ENCODE measurements at places on chromosomes 7 and 10. TPM values are rescaled to one million over a fixed set of nuclear protein-coding genes. Genes with fewer than 3 reads are reported as not detected.

ICA1 gene
- 0.66 TPM for total RNA-seq

GBX1 gene
- total RNA-seq, result 0.09 TPM

PHKG1 gene
- 0.49 TPM for total RNA-seq

CALHM3 gene
- total RNA-seq, result 0.22 TPM

PRKAR2B gene
- total RNA-seq, result 2.4 TPM

SAMD9 gene
- 2.5 TPM for total RNA-seq

LFNG gene
- 15.2 TPM for total RNA-seq

AIFM2 gene
- total RNA-seq, result 33.7 TPM

AGR2 gene
- total RNA-seq, result 120 TPM

CRYGN gene
- not detected for total RNA-seq

AGMO gene
- total RNA-seq, result 0.92 TPM

RELN gene
- 0.04 TPM for total RNA-seq

ACSL5 gene
- 0.30 TPM for total RNA-seq

ZNF425 gene
- total RNA-seq, result 1.3 TPM

EN2 gene
- 0.90 TPM for total RNA-seq

XRCC2 gene
- 5.2 TPM for total RNA-seq
